Amygdala (tissue), 56 donors: ENCODE measurements at places on chromosomes 11 and 22.

- peak; percentile 24 for DNase-seq
Measured at GRCh38 chr11:85627332-85627997, at the start of gene DLG2. Gene DLG2 (minus strand): TSS chr11:85627344.

- DNase-seq, result no peak
Measured at GRCh38 chr11:1084561-1085439, 10.1 kb downstream of the MUC2 start.

GRCh38 chr22:49301398-49302149, 526.1 kb downstream of the BRD1 start:
- no peak for DNase-seq

GRCh38 chr22:31333641-31334040, 12.5 kb downstream of the PATZ1 start:
- DNase-seq, result no peak

GRCh38 chr11:36073411-36074203, 129.7 kb downstream of the LDLRAD3 start:
- DNase-seq, result peak; percentile 33

DNA sequence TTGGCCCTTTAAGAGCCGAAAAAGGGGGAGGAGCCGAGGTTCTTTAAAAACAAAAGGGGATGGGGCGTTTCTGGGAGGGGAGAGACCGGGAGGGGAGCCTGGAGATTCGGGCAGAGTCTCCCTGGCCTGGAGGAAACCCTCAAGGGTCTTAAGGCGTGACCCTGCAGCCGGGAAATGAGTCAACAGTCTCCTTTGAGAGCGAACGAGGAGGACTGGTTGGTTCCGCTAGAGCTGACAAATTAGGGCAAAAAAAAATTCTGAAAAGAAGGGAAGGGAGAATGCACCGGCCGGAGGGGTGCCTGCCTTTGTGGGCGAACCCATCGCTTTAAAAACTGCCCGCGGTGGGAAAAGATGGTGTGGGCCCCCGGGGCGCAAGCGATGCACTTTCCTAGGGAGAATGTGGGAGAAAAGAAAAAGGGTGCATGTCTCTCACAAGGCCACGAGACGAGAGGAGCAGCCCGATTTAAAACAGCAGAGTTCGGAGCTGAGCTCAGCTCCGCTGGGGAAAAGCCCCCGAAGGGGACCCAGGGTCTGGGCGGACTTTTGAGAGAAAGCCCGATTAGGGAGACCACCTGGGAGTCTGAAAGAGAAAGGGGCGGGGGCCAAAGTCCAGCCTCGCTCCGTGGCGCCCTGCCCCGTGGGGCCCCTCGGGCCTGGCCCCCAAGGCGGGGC, 874 bp downstream of the ZFTA start:
- peak; percentile 26 for DNase-seq

DNA sequence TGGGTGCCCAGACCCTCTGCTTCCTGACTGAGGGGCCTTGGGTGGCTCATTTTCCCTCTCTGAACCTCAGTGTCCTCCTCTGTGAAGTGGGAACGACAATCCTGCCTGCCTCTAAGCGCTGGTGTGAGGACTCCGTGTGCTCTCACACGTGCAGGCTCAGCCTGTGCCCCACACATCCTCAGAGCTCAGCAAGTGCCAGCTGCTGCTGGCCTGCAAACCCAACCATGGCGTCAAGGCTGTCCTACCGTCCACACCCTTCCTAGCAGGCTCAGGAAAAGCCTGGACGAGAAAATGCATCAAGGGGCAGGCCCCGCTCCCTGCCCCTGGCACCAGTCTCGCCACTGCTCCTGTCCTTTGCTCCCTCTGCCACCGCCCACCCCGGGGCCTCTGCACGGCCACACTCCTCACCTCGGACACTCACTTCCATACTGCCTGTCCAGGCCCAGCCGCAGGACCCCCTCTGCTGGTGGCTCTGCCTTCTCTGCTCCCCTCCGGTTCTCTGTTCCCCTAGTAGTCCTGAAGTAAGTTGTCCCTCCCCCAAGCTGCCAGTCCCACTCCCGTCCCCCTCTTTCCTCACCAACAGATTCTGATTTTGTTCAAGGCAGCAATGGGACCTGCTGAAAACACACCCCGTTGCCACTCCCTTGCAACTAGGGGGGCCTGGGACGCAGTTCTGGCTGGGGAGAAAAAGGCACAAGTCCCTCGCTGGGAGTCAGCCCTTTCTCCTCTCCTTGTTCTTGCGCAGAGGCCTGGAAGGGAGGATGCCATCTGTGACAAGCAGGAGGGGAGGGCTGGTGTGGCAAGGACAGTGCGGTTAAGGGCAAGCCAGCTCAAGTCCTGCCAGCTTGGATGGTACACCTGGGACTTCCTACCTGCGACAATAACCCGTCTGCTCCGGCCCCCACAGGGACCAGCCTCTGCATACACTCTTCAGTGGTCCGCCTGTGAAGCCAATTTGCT, 62.2 kb downstream of the ARFGAP3 start:
- DNase-seq, result no peak

GRCh38 chr11:22832315-22833015, 2.9 kb upstream of the SVIP start:
- DNase-seq, result no peak
